ENCODE measurements at places on chromosomes 11 and 22. TPM values are rescaled to one million over a fixed set of nuclear protein-coding genes. Genes with fewer than 3 reads are reported as not detected.

PLEKHB1 gene
- 10.2 TPM for total RNA-seq

GRCh38 chr11:64448599-64449380 is 89.8 kb downstream of the RPS6KA4 start:
- peak; percentile 71 for DNase-seq

KRTAP5-9 gene
- total RNA-seq = not detected

- DNase-seq = no peak
These were observed 161.5 kb downstream of the CACNA1I start for GRCh38 chr22:39731881-39732555.

DNA sequence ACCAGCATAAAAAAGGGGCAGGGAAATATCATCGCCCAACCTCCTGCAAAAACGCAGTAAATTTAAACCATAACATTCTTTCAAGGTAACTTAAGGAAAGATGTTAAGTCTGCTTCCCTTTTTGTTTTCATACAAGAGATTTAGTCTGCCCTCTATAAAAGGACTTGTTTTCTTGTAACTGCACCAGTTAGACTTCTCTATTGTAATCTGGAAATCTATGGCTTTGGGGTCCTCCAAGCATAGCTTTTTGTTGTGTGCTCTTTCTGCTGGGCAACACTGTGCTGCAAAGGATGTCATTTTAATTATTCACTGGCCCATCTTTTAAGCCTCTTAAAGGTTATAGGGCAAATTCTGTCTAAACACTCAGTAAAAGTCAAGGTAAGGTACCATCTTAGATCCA is 136.0 kb downstream of the MAML2 start:
- no peak for DNase-seq

- DNase-seq = no peak
These were observed 78.4 kb downstream of the ADAMTS15 start for GRCh38 chr11:130526846-130527245.

- no peak for DNase-seq
These were observed 164.5 kb downstream of the JRKL start for GRCh38 chr11:96554236-96554820.

GRCh38 chr22:33837826-33838225 is 82.5 kb downstream of the LARGE1 start:
- no peak for DNase-seq

GRCh38 chr11:64654958-64655541 is 64.0 kb downstream of the SLC22A12 start:
- DNase-seq = no peak

JAML gene
- not detected for total RNA-seq

PATL1 gene
- total RNA-seq = 19.9 TPM

TSSK2 gene
- total RNA-seq = not detected

DNA sequence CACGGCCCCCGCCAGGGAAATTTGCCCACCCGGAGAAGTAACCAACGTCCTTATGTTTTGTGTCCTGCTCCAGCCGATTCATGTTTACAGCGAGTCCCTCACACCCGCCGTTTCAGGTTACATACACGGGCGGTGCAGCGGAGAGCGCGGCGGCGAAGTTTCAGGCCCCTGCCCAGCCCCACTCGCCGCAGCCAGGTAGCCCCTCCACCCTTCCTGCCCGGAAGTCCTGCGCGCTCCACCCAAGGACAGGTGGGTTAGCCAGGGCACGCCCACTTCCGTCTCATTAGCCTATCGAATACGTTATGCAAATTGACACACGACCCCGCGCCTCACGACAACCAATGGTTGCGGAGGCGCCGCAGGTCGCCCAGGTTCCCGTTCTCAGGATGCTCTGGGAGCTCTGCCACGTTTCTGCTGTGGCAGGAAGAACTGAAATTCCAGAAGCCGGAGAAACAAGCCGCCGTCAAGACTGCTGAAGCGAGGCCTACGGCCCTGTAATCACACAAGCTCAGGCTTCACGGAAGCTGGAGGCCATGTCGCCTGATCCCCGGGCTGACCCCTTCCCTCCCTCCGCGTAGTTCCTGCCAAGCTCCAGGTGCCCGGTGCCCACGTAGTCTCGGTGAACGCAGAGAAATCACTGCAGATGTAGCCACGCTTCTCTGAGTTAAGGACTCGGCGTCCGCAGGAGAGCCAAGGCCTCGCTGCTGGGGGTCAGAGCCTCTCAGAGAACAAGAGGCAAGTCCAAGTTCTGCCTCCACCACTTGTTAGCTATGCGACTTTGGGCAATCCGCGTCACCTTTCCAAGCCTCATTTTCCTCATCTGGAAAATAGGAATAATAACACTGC is 22.4 kb upstream of the MYH9 start:
- no peak for DNase-seq

GRCh38 chr11:92311616-92312449 is 87.2 kb downstream of the FAT3 start:
- no peak for DNase-seq

TRABD gene
- total RNA-seq = 19.2 TPM

OR52B4 gene
- total RNA-seq = not detected

DNA sequence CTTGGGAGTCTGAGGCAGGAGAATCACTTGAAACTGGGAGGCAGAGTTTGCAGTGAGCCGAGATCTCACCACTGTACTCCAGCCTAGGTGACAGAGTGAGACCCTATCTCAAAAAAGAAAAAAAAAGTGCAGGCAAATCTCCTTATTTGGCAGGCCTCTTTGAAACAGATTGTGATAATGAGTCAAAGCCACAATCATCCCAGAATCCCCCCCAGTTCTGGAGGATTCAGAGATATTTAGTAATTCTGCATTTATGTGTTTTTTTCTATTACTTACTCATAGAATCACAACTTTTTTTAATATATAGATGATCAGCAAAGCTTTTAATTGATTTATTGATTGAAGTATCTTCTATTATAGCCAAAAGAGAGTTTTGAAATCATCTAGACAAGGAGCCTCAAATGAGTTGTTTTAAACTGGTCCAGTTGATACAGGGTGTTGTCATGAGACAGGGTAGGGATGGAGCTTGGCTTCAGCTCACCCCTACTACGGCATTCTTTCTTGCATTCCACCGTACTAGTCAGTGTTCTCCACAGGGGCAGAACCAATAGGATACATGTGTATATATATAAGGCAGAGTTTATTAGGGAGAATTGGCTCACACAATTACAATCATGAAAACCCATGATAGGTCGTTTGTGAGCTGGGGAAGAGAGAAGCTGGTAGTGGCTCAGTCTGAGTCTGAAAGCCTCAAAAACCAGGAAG is 39.3 kb upstream of the SORL1 start:
- DNase-seq = no peak

CLP1 gene
- 20.5 TPM for total RNA-seq

DNA sequence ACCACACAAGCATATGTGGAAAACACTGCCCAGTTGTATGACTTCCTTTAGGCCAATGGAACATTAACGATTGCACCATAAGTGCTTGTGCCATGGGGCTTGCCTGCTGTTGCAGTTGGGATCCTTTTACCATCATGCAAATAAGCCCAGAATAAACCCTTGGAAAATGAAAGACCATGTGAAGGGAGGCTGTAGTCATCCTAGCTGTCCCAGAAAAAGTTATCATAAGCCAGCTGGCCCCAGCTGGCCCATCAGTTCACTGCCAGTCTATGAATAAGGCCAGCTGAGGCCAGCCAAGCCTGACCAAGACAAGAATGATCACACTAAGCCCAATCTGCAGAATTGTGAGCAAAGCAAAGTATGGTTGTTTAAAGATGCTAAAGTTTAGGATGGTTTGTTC is 253.9 kb upstream of the ARHGAP20 start:
- no peak for DNase-seq

ZNRF3 gene
- total RNA-seq = 3.0 TPM

TSKU gene
- total RNA-seq = 41.5 TPM

HTR3A gene
- not detected for total RNA-seq

DNA sequence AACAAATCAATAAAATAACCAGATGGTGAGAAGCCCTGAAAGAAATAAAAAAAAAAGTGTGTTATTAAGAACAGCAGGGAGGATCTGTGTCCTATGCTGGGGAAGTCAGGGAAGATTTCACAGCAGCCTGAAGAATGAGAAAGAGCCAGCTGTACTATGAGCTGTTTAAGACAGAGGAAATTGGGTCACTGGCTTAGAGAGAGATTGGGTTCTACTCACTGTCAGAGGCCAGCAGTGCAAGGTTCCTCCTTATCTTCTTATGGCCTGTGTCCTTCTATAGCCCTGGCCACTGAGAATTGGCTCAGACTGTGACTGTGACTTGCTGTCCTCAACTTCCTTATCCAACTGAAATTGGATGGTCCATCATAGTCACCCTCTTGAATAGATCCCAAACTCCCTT is 54.8 kb upstream of the FDX1 start:
- no peak for DNase-seq

DNA sequence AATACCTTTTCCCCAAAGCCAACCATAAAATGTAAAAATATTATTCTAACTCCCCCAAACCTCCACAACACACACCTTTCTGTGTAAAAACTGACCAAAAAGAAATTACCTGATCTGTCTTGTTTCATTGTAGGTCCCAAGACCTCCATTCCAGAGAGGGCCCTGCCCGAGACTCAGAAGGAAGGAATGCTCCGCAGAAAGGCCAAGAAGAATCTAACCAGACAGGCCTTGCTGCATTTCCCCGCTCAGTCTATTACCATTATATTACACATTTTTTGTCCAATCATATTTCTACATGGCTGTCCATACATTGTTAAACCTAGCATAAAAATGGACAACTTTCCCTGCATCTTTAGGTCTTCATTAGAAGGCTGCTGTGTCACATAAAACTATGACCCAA is 237.5 kb upstream of the UBASH3B start:
- no peak for DNase-seq

- no peak for DNase-seq
These were observed 7.3 kb downstream of the PARVB start for GRCh38 chr22:44031158-44031952.

- DNase-seq = no peak
These were observed at the start of gene RIC3 for GRCh38 chr11:8168485-8169257. RIC3 (minus strand) TSS chr11:8169025; CDS start chr11:8168989, 36 bp downstream.

DKK3 gene
- 439 TPM for total RNA-seq

DNA sequence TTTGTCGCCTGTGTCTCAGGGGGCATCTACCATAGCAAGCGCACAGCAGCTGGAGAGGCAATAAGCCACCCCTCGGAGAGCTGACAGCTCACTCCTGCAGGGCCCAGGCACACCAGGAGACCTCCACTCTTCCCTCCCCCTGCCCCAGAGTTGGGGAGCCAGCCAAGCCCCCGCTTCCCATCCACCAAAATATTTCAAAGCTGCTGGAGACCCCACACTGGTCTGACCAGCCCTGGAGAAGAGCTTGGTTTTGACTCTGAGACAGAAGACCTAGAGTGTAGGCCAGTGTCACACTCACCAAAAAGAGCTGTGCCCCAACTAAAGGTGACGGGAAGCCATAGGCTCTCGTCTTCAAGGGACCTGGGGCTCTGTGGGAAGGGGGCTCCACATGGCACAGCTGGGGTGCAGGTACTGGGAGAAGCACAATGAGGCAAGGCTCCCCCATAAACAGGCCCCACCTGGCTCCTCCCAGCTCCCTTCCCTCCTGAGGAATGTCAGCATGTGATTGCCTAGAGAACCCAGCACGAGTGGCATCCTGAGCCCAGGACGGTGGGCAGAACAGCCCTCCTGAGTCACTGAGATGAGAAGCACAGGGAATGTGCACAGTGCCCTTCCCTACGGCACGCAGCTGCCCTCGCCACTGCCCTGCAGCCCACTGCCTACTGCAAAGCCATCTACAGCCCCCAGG is 5.8 kb upstream of the GNAZ start:
- DNase-seq = no peak

GRCh38 chr22:19122752-19123492 is 710 bp upstream of the DGCR2 start:
- DNase-seq = no peak

DNA sequence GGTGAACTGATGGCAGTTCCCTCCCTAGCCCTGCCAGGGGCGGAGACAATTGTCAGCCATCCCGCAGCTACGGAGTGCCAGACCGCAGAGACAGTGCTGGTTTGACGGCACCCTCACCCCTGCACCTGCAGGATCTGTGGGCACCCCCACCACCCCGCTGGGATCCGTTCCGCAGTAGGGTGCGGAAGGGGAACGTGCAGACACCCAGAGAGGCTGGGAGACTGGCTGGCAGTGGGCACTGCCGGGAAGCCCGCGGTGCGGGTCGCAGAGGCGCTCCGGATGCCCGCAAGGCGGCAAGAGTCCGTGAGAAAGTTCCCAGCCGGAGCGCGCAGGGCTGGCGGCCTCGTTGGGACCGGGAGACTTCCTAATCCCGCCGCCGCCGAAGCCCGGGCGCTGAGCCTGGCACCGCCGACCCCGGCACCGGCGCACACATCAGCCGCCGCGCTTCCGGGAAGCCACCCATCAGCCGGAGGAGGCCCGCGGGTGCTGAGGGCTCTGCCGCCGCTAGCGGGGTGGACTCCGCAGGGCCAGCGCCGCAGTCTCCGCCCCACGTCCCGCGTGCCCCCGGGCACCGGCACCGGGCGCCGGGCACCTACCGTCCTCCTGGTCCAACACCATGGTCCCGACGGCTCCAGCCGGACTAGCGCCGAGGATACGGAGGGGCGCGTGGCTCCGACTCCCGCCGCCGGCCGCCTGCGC is 4.3 kb upstream of the LMO1 start:
- no peak for DNase-seq

PLAAT3 gene
- 60.1 TPM for total RNA-seq

- DNase-seq = no peak
These were observed 44.1 kb upstream of the FIBIN start for GRCh38 chr11:26949846-26950245.

LRRC55 gene
- not detected for total RNA-seq

DNA sequence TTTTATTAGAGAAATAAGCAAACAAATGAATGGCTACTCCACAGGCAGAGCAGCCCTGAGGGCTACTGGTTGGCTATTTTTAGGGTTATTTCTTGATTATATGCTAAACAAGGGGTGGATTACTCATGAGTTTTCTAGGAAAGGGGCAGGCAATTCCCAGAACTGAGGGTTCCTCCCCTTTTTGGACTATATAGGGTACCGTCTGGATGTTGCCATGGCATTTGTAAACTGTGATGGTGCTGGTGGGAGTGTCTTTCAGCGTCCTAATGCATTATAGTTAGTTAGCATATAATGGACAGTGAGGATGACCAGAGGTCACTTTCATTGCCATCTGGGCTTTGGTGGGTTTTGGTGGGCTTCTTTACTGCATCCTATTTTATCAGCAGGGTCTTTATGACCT is 19.2 kb downstream of the SLC22A6 start:
- DNase-seq = no peak

SGSM1 gene
- not detected for total RNA-seq

Data from A172 (cell line).